ENCODE measurements at places on chromosomes 6 and 20. TPM values are rescaled to one million over a fixed set of nuclear protein-coding genes. Genes with fewer than 3 reads are reported as not detected.

CD83 gene
- total RNA-seq, result 2.0 TPM

CFAP61 gene
- 73.9 TPM for total RNA-seq

RBPJL gene
- not detected for total RNA-seq

MCHR2 gene
- not detected for total RNA-seq

MUC21 gene
- total RNA-seq, result not detected

SASH1 gene
- 19.0 TPM for total RNA-seq

ULBP3 gene
- total RNA-seq, result 0.81 TPM

SNRPB2 gene
- total RNA-seq, result 39.6 TPM

HSPA12B gene
- total RNA-seq, result 10.4 TPM

SLC17A2 gene
- not detected for total RNA-seq

GCNT2 gene
- total RNA-seq, result 35.5 TPM

ULBP1 gene
- 0.52 TPM for total RNA-seq

OR5V1 gene
- not detected for total RNA-seq

SNX21 gene
- total RNA-seq, result 21.4 TPM

PDCD2 gene
- total RNA-seq, result 32.9 TPM

TAF4 gene
- 17.0 TPM for total RNA-seq

SOX4 gene
- 3.6 TPM for total RNA-seq

ARFGEF3 gene
- total RNA-seq, result 1.5 TPM

GPSM3 gene
- total RNA-seq, result 17.2 TPM

ATF6B gene
- total RNA-seq, result 34.5 TPM

FAM209B gene
- total RNA-seq, result 0.42 TPM

KIFC1 gene
- not detected for total RNA-seq

CAGE1 gene
- total RNA-seq, result not detected

SYTL3 gene
- total RNA-seq, result 5.0 TPM

VSX1 gene
- total RNA-seq, result 0.96 TPM

MUCL3 gene
- total RNA-seq, result not detected

PGC gene
- not detected for total RNA-seq

PDE7B gene
- total RNA-seq, result 4.8 TPM

RUNX2 gene
- 1.7 TPM for total RNA-seq

ACTL10 gene
- 1.1 TPM for total RNA-seq

STX11 gene
- 5.4 TPM for total RNA-seq

Data from heart left ventricle (tissue), 16 donors.